Ovary (tissue), 10 donors: ENCODE measurements at places on chromosomes 6 and 20. TPM values are rescaled to one million over a fixed set of nuclear protein-coding genes. Genes with fewer than 3 reads are reported as not detected.

- no peak for DNase-seq
These were observed 52.4 kb downstream of the IPCEF1 start for GRCh38 chr6:154304191-154304590.

DNA sequence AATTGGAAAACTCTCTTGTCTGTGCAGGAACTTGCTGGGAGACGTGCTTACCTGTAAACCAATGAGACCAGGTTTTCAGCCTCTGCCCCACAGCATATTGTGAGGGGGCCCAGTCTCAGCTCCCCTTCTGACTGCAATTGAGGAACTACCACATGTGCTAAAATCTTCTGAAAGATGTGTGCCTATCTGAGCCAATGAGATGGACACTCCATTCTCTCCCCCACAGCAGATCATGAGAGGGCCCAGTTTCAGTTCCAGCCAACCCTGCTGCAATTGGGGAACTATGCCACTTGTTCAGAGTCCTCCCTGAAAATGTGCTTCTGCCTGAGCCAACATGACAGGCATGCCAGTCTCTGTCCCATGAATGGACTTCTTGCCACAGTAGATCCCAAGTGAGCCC, 20.9 kb upstream of the PI3 start:
- DNase-seq = no peak

The BTN1A1 gene
- total RNA-seq = not detected

DNA sequence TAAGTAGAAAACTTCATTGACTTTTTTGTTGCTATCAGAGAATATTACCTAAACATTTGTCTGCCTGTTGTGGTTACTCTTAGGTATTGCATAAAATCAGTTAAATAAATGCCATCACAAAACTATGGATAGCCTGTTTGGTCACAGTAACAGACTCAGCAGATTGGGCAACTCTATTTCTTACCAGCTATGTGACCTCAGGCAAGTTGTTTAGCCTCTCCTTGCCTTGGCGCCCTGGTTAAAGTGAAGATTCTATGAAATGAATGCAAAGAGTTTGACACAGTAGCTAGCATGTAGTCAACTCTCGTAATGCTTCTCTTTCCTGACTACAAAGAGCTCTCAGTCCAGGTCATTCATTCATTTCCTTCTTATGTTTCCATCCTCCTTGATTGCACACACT, 82.5 kb upstream of the ID4 start:
- no peak for DNase-seq

The OPRM1 gene
- total RNA-seq = not detected

DNA sequence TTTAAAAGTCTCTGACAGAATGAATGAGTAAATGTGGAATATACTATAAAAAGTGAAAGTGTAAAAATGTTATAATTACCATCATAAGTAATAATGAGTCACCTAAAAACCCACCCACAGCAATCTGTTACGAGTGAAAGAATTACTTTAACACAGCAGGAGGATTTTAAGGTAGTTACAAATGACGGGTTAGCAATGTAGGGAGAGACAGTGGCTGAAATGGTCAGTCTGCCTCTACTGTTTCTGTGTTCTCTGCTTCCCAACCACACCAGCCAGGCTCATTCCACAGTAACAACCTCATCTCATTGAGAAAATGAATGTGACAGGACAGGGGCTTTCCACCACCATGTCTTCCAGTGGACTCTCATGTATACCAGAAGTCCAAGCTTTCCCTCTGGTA, 124.4 kb upstream of the KCNK16 start:
- DNase-seq = no peak

- DNase-seq = no peak
These were observed 6.8 kb upstream of the SLC35B3 start for GRCh38 chr6:8442150-8442549.

DNA sequence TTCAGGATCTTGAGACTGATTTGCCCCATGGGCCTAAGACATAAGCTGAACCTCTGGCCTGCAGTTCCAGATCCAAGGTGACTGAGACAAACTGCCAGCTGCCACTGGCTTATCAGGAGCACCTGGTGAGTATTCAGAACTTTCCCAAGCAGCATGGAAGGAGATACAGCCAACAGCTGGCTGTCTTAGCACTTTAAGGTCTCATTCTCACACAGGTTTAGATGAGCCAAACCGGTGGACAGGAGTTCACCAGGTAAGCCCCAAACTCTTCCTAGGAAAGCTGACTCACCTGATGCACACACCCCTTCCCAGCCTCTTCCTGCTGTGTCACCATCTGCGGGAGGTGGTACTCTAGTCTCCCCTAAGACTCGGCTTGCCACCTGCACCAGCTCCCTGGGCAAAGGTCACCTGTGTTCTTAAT, at the start of gene BANF2:
TSS of gene BANF2 (plus strand) at position 36 of the 421 bp plus-strand sequence. CDS start 25,060 bp downstream, outside the sequence.
- no peak for DNase-seq

The SLC22A7 gene
- total RNA-seq = not detected

DNA sequence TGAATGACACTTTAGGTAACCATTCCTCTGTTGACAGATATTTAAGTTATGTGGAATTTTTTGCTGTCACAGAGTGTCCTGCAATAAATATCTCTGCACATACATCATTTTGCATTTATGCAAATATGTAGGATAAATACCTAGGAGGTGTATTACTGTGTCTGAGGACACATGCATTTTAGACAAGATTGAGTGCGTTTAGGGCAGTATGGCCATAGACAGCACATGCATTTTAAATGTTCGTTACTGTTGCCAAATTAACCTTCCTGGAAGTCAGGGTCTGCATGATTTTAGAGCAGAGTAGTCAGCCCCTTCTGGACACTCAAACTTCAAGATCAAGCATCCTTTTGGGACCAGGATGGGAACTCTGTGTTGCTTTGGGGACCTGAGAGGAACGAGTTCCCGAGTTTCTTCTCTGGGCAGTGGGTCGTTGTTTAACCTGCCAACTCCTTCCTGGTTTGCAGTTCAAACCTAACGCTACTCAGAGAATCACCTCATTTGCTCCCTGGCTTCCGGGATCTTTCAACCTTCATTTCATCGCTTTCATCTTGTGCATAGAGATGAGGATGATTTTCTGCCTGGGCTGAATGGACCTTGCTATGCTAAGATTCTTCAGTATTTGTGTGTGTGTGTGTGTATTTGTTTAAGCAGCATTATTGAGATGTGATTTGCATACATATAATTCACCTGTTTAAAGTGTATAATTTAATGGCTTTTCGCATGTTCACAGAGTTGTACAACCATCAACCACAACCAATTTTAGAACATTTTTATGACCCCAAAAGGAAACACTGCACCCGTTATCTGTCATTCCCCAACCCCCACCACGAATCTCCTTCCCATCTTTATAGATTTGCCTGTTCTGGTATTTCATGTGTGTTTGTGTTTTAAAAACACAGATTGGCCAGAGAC, 9.8 kb downstream of the BCAS4 start:
- DNase-seq = no peak

DNA sequence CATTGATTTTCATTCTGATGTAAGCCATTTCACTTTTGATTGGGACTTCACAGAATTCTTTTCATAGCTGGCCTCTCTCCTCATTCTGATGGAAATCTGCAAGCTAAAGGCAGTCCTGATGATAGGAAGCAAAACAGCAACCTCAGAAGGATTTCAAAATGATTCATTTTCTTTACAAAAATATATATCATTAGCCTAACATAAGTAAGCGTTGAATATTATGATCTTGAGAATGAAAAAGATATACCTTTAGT, 143.1 kb upstream of the GJE1 start:
- no peak for DNase-seq

- no peak for DNase-seq
These were observed 319.2 kb upstream of the MOCS1 start for GRCh38 chr6:40253420-40253819.

- no peak for DNase-seq
These were observed 38.2 kb upstream of the NKX2-4 start for GRCh38 chr20:21435576-21435975.

DNA sequence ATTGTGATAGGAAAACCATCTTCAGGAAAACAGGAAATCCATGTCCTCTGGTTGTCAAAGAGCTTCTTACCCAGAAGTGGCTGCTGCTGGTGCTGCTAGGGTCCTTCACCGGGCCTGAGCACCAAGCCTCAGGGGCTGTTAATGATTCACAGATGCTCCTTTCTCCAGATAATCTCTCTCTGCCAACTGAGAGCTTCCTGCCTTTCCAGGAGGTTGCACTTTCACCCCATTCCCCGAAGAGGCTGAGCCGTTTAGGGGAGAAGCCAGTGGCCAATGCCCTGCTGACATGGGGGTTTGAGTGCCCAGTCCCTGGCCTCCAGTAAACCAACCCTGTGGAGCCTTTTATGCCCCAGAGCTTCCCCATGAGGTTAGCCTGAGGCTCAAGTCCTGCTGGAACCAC, 122.4 kb downstream of the CBLN4 start:
- no peak for DNase-seq

GRCh38 chr20:22525069-22525820, 59.1 kb downstream of the FOXA2 start:
- no peak for DNase-seq

DNA sequence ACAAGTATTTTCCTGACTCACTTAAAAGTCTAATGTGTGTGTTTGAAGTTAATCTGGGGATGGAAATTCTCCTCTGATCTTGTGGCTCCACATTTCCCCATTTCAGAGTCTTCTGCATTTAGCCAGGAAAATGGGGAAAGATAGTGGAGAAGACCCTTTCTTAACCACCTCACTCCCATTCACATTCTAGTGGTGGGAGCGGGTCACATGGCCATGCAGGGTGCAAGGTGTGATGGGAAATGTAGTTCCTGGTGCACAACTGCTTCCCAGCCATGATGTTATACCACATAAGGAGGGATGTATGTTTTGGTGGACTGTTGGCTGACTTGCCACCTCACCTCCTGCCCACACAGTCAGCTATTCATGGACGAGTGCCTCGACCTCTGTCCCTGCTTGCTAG, 61.8 kb downstream of the BANF2 start:
- no peak for DNase-seq

DNA sequence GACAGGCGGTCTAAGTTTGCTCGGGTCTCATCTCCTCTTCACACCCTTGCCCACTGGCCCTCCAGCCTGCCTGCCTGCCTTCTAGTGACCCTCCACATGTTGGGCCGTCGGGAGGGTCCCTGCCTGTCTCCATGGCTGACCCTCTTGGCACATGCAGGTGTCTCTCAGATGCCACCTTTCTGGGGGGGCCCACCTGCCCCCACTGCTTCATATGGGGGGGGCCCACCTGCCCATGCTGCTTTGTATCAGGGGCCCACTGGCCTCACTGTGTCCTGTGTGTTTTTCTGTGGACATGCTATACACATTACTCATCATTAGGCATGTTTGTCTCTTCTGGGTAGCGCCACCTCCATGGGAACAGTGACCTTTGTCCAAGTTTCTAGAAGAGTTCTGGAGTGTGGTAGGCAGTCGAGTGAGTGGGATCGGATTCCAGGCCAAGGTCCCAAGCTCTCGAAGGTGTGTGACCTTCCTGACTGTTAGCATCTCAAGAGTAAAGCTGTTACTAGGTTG, 40.4 kb upstream of the KIF25 start:
- DNase-seq = no peak

The GHRH gene
- total RNA-seq = not detected

The TMEM170B gene
- total RNA-seq = 5.6 TPM

DNA sequence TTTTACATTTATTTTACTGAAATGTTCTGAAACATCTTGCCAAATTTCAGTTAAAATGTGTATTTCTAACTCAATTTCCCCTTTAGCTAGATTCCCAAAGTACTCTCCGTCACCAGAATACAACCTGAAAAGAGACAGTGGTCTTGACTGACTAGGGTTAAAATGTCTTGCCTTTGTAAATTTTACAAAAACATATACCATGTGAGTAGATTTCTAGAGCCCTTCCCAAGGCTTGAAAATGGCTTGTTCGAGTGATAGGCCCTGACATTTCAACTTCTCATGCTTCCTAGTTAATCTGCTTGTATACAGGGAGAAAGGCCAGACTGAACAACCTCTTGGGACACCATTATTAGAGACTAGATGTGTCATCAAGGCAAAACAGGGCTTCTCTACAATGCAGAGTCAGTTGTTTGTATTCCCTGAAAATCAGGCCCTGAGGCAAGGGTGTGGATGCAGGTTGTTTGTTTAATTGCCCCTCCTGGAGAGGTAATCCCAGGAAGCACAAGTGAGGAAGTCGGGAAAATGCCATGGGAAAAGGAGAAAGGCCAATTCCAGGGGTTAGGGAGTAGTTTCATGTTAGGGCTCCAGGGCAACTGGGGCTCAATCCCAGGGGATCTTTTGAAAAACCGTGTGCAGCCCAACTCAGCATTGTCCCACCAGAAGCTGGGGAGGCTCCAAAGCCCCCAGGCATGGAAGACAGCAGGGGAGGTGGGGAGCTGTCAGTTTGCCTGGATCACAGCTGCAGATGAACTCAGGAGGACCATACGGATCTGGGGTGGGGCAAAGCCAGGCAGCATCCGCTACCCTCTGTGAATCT, 11.6 kb upstream of the TFB1M start:
- no peak for DNase-seq

GRCh38 chr6:29685718-29686326, 4.9 kb upstream of the ZFP57 start:
- DNase-seq = no peak

- no peak for DNase-seq
These were observed 15.8 kb downstream of the REPS1 start for GRCh38 chr6:138972226-138972665.

DNA sequence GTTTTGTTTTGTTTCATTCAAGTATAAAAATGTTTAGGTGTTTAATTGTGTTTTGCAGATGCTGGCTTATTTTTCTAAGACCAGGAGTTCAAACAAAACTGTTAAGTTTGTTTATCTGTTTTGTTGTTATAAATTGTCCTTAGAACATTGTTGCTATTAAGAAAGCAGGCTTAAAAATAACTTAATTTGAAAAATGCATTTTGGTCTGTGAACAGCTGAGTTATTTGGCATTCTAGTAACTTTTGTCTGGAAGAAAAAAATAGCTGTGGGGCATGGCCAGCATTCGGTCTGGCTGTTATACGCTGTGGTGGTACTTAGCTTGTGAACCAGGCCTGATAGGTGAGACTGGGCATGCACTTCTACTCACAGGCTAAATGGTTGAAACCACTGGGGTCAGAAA, 37.8 kb downstream of the SLX4IP start:
- no peak for DNase-seq

DNA sequence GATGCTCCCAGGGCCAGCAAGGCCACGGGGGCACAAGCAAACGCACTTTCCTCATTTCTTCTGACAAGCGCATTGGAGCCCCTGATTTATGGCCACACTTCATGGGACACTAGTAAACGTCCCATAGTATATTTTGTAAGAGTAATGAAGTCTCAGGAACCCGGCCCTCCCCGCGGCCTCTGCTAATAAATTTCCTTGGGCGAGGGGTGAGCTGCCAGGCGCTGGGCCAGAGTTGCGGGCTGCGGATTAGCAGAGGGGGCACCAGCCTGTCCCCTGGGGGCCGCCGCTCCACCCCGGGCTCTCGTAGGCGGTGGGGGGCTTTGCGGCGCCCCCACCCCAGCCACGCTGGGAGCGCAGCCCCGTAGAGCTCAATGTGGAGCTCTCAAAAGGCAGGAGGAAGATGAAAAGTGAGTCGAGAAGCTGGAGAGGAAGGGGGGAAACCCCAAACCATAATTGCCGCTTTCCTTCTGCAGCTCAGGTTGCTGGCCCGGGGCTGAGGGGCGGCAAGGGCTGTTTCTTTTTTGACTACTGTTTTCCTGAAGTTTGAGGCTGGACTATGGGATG, 173.6 kb downstream of the CDC5L start:
- no peak for DNase-seq

The SNX9 gene
- total RNA-seq = 47.8 TPM

The SLC35D3 gene
- total RNA-seq = not detected

GRCh38 chr6:82419132-82419581, 55.5 kb downstream of the TPBG start:
- no peak for DNase-seq

The SCP2D1 gene
- total RNA-seq = not detected

The FOXF2 gene
- total RNA-seq = 0.12 TPM
